ENCODE measurements at places on chromosomes 16 and 17.

- DNase-seq = no peak
Observed at GRCh38 chr16:59144841-59145240, 410.7 kb upstream of the GOT2 start.

GRCh38 chr16:56748826-56749225 lies 18.9 kb downstream of the NUP93 start:
- no peak for DNase-seq

DNA sequence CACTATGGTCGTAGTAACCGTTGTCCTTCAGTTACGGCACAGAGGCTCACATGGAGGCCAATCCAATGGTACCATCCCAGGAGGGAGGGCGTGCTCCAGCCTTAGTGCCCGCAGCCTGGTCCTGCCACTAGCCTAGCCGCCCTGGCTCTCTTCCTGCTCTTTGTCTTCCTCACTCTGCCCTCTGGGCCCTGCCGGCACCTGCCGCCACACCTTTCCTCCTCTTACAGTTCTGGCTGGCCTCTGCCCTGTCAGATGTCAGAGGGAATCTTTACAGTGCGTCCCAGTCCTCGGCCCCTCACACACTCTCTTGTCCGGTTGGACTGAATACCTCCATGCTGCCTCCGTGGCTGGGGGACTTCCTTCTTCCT lies 23.4 kb downstream of the GINS2 start:
- DNase-seq = no peak

DNA sequence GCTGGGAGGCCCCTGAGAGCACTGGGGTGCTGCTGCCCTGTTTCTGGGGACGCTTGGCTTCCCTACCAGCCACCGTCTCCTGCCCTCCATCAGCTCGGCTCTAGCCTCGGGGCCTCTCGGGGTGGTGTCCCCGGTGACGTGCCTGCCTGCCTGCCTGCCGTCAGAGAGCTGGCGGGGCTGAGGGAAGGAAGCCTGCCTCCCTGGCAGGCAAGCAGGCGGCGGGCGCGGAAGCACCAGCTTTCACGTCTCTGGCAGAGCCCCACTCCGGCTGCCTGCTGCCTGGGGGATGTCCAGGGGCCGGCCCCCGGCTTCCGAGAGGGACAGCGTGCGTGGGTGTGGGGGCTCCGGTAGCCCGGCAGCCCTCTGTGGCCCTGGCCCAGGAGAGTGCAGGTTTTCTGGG lies 9.3 kb downstream of the CENPX start:
- no peak for DNase-seq

GRCh38 chr17:66357037-66357436 lies 54.6 kb downstream of the PRKCA start:
- DNase-seq = no peak

DNA sequence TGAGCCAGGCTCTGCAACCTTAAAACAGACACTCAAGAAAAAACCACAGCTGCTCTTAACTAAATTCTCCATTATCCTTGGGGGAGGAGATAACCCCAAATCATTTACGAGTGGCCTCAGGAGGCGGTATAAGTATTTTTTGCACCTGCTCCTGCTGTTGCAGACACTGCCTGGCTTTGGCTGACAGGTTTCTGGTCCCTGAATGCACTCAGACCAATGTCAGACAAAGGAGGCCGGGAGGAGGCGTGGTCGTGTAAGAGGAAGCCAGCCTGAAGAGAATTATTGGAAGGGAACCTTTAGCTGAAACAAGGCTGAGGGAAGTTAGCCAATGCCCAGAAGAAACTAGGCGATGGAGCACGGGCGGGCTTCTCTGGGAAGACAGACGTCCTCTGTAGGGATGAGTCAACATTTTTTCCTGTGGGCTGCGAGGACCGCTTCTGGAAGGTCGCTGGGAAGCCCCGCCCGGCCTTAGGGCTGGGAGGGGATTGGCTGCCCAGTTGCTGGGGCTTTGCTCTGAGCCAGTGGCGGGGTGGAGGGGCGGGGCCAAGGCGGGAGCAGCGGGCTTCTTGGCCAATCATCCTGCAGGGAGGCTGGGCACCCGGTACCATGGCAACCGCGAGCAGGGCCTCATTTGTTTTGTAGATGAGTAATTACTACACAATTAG lies 82.3 kb downstream of the CCDC182 start:
- no peak for DNase-seq

DNA sequence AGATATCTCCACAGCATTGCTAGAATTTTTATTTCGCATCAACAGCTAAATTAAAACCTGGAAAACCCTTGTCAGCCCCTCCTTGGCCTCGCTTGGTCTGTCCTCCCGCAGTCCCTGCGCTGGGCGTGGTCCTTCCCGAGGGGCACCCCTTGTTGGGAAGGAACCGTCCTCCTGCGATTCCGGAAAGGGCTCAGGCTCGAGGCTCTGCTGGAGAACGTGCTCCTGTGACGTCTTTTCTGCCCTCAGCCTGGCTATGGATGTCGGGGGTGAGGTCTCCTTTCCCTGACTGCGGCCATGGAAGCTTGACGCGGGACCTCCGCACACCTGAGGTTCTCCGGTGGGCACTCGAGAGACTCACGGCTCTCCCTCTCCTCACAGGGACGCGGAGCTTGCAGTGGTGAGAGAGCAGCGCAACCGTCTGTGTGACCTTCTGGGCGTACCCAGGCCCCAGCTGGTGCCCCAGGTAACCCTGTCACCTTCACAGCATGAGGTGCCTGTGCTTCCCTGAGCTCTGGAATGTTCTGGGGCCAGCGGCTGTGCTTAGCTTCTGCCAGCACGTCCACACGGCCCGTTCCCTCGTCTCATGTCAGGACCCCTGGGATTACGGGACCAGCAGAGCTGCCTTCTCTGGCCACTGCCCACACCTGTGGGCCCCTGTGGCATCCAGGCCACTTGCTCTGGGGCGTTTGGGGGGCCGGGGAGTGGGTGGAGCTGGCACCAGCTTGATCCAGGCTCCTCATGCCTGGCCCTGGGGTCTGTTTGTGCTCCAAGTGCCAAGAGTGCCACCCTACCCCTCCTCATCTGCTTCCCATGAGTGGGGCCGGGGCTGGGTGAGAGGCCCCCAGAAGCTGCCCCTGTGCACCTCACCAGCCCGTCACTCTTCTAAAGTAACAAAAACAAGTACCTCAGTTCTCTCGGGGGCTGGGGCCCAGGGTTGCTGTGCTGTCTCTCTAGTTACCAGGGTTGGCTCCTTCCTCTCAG lies 101.5 kb upstream of the ZNF750 start:
- no peak for DNase-seq

DNA sequence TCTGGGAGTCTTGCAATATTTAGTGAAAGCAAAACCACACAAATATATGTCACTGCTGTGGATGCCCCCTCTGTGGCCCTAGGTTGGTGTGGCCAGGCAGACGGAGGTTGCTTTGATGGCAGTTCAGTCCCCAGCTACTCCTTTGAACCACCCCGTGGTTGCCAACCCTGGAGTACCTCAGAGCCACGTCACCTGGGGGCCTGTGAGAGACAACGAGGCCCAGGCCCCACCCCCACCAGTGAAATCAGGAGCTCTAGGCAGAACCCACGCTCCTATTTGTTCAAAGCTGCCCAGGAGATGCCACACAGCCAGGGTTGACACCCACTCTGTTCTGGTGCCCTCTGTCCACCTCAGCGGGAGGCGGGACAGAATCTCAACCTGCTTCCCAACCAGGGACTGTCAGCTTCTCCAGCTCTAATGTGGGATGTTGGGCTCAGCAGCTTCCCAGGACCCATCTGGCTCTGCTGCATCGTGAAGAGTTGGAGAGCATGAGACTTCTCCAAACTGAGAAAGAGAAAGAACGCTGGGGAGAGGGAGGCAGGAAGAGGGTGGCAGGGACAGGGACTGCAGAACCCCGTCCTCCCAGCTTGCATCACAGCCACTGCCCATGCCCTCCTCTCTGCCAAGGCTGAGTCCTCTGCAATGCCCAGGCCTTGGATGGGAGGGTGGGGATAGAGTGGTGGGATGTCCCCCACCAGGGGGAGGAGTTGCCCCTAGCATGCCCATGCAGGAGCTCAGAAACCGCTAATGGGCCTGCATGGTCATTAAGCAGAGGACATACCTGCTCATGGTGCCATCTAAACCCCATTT lies 81.8 kb downstream of the C16orf78 start:
- no peak for DNase-seq

GRCh38 chr17:38448208-38448771 lies 20.0 kb downstream of the ARHGAP23 start:
- no peak for DNase-seq

- DNase-seq = no peak
Observed at GRCh38 chr17:32803544-32803943, 73.4 kb downstream of the MYO1D start.

DNA sequence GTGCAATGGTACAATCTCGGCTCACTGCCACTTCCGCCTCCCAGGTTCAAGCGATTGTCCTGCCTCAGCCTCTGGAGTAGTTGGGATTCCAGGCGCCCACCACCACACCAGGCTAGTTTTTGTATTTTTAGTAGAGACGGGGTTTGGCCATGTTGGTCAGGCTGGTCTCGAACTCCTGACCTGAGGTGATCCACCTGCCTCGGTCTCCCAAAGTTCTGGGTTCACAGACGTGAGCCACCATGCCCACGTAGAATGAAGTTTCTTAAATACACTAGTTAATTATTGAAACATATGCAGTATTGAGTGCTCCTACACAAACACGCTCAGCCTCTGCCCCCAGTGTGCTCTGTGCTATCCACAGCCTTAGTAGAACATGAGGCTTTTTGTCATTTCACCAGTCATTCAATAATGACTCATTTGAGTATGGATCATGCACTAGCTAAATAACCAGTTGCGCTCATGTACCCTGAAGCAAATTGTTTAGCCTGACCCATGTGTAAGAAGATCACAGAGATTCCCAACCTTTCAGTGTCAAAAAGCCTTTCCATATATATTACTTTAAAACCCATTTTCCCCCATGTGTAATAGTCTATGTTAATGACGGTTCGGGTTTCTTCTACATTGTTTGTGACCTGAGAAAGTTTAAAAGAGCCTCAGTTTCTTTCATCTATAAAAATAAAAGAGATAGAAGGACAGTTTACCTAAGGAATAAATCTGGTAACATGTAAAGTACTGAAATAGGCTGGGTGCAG lies 49.7 kb downstream of the TUBD1 start:
- DNase-seq = no peak
